ENCODE measurements at places on chromosomes 7 and 10.

DNA sequence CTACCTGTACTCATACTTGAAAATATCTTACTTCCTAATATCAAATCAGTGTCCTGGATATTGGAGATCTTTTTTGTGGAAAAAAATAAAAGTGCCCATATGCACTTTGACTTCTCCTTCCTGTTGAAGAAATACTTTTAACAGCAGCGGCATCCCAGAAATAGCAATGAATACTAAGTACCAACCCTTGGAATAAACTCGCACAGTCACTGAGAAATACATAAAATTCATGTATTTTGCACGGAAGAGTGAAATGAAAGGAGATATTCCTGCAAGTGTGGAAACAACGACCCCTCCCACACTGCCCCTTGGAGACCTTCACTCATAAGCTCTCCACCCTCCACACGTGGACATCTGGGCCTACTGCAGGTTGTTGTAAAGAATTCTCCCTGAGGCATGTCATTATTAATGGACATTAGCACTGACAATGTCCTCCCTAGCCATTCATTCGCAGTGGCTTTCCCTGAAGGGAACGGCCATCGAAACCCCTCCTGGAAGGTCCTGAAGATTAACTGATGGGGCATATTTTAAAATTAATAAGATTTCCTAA lies 407.6 kb upstream of the PFKP start:
- DNase-seq, result no peak

DNA sequence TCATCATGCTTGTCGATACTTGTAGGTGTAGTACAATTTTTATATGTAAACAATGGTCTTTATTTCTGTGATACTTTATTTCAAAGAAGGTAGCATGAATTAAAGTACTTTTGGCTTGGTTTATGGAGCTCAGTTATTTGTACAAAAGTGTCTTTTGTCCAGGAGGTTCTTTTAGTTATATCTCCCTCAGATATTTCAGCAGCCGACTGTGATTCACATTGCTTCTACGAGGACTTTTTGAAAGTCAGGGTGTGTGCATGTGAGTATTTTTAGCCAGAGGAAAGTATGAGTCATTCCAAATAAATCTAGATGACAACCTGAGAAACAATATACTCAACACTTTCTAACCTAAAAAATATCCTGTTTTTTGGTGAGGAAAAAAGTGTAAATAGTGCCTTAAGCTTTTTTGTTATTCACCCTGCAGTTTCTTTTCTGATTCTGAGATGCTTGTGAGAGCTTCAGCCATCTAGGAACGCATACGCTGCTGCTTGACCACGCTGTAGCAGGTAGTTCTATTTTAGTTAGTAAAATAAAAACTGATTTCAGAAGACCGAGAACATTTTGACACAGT lies 595 bp upstream of the SUN1 start:
- DNase-seq, result no peak

DNA sequence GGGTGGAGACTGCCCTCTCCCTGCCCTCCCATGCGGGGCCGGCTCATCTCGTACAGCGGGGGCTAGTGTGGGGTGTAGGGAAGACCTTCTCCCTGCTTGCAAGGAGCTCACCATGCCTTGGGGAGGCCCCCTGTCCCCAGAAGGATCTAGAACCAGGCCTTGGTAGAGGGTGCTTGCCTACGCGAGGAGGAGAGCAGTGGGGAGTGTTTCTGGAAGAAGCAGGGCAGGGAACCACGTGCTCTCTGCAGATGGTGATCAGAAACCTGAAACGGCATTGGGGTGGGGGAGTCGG lies 2.7 kb downstream of the MAFK start:
- no peak for DNase-seq

DNA sequence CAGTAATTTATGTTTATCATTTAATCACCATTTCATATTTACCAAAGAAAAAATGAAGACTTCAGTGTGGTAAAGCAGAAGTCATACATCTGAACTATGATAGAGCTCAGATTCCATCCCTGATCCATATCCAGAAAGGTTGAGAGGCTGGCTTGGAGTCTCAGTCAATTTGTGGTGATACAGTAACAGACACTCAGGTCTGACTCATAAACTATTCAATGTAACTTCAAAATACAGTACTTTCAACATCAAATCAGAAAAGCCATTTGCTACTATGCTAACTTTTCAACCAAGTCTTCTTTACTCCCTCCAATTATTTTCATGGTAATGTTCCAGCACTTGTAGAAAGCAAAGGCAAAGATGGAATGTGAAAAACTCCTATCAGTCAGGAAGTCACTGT lies 190.4 kb downstream of the HDAC9 start:
- no peak for DNase-seq

DNA sequence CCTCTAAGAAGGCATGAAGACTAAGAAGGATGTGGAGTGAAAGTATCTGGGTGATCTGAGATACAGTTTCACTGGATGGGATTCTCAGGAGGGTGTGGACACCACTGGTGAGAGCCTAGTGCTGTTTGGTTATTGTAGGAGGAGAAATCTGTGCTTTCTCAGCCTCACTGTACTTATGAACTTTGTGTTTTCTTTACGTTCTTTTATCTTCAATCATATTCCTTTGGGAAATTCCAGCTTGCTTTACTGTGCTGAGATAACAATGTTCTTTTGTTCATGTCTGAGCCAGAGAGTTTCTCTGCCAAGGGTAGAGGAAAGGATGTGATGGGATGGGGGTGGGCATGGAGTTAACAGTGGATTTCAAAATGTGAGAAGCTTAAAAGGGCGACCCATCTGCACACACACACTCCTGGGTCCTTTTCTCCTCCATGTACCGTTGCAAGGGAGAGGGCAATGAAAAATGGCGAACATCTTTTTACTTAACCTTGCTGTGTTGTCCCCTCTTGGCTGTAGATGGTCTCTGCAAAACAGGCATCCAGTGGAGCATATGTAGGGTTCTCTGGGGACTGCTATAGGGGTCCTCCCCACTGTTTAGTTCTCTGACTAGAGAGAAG lies 25.0 kb upstream of the TAX1BP1 start:
- no peak for DNase-seq

DNA sequence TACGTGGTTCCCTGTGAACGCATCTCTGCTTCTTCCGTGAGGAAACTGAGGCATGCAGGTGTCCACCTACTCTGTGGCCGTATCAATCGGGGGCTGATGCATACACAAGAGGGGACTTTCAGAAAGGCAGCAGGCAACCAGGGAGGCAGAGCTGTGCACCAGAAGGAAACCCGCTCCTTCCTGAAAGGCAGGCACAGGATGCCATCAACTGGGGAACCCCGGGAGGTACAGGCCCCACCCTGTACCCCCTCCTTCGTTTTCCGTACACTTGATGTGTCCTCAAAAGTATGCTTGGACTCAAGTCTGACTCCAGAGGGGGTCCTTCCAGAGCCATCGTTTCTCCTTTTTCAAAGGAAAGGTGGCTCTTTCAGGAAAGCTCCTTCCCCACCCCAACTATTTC lies 59.5 kb downstream of the ASB13 start:
- DNase-seq, result no peak

GRCh38 chr10:96152437-96152836 lies 22.3 kb downstream of the ZNF518A start:
- no peak for DNase-seq

DNA sequence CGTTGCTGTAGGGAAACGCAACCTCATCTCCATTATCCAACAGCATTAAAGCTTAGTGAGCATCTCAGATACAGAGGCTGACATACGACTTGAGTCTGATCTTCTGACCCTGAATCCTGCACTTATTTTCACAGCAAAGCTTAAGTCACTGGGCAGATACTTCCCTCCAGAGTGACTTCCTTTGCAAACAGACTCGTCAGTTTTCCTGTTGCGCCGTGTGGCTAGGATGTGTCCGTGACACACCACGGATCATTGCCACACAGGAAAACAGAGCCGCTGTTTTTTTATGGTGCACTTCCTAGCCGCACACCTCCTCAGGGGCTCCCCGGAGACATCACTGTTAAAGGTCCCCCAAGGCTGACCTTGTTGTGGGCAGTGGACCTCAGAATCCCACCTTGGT lies 94.9 kb upstream of the MKI67 start:
- no peak for DNase-seq

DNA sequence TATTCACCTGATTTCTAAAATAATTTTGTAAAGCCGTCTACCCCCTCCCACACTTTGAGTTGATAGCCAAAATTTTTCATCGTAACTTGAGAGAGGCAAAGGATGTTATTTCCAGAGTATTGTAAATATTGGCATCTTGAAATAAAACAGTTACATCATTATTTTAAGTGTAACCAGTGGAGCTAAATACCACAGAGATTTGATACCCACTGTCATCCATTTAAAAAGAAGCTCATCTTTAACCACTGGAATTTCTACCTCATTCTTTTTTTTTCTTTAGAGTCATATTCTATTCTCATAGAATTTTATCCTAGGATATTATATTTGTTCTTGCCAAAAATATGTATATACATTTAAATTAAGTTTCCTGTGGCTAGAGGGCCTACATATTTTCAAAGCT lies 48.6 kb downstream of the CAMK1D start:
- DNase-seq, result no peak

DNA sequence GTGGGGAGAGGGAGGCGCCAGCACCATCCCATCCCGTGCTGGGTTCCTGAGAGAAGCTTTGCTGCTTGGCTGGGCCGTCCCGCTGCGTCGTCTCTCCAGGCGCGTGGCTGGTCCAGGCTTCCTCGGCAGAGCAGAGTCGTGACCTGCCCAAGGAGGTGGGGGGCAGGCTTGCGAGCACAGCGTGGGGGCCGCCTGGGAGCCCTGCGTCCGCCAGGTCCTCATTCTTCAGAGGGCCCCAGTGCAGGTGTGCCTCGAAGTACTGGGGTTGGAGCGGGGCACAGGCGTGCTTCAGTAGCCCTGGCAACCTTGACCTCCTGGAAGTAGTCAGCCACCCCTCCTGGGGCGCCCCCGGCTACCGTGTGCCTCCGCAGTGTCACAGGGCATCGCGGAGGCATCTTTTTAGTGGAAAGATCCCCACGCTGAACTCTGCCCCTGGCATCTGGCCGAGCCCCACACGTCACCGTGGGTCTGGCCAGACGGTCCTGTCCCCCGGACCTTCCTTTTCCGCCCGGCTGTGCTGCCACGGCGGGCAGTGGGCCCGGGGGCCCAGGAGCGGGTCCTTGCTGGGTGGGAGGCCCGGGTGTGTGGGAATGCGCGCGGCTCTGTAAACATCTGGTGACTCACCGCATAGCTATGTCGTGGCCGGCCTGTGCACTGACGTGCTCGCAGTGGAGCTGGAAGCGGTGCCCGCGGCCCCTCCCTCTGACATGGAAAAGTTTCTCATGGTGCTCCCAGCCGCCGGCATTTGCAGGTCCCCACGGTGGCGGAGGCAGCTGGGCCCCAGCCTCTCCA lies 6.4 kb downstream of the MAFK start:
- no peak for DNase-seq

GRCh38 chr7:94738071-94738470 lies 82.1 kb upstream of the SGCE start:
- DNase-seq, result no peak

DNA sequence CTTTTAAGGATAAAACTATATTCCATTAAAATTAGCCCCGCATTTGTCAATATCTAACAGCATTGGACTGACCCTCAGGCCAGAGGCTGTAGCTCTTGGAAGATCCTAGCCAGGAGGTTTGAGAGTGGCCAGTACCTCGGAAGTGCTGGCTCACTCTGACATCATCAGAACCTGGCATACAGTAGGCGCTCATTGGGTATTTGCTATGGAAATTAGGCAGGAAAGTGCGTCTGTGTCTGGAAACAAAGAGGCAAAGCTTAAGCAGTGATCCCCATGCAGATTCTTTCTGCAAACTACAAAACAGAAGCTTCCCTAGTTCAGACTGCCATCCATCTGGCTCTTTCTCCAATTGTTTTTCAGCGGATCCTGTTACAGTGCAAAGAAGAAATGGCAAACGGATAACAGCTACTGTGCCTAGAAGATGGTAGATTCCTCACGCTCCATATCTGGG lies 1.7 kb upstream of the PRKCQ start:
- DNase-seq, result no peak

GRCh38 chr10:63657761-63658160 lies 136.6 kb downstream of the REEP3 start:
- no peak for DNase-seq

DNA sequence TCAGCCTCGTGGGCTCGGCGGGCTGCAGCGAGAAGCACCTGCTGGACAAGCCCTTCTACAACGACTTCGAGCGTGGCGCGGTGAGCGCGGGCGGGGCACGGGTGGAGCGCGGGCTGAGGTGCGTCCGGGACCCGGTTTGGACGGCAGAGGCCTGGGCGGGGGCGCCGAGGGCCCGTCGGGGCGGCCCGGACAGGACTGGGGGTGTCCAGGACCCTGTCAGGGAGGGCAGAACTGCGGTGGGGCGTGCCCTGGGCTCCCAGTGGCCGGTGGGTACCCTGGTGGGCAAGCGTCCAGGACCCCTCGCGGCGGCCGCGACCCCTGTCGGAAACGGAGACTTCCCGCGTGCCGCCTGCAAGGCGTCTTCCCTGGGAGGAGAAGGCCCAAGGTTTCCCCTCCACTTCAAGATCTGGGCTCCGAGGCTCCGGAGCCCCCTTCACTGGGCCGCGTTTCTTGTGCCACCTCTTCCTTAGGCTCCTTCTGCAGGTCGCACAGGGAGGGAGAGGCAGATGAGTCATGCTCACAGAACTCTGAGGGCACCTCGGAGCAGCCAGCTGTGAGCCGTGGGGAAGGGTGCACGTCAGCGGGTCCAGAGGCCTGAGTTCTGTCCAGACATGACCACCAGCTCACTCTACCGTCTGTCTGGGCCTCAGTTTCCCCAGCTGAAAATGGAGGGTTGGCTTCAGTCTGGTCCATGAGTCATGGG lies 485 bp downstream of the ALOX5 start:
- DNase-seq, result no peak

DNA sequence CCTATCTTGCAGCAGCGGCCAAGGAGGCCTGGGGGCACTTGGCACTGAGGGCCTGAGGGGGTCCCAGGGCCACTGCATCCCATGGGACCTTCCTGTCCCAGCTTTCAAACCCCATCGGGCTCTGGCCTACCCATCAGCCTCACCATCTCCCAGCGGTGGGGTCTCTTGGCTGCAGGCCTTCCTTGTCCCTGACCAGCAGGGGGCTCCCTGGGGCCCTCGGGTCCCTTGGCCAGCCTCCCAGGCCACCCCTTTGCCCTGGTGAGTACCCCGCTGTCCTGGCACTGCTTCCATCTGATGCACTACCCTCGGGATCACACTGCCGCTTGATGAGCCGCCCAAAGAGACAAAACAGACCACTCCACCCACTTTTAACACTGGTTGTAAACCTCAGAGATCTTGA lies 43.5 kb downstream of the YKT6 start:
- no peak for DNase-seq

- no peak for DNase-seq
These were observed 17.7 kb downstream of the TSPAN14 start for GRCh38 chr10:80471715-80472233.

- no peak for DNase-seq
These were observed 498 bp upstream of the ST7 start for GRCh38 chr7:116952635-116953371.

Data from activated CD8-positive, alpha-beta memory T cell treated with anti-CD3 and anti-CD28 coated beads for 48 hours (primary cell).